ENCODE measurements at places on chromosomes 12 and 14.

DNA sequence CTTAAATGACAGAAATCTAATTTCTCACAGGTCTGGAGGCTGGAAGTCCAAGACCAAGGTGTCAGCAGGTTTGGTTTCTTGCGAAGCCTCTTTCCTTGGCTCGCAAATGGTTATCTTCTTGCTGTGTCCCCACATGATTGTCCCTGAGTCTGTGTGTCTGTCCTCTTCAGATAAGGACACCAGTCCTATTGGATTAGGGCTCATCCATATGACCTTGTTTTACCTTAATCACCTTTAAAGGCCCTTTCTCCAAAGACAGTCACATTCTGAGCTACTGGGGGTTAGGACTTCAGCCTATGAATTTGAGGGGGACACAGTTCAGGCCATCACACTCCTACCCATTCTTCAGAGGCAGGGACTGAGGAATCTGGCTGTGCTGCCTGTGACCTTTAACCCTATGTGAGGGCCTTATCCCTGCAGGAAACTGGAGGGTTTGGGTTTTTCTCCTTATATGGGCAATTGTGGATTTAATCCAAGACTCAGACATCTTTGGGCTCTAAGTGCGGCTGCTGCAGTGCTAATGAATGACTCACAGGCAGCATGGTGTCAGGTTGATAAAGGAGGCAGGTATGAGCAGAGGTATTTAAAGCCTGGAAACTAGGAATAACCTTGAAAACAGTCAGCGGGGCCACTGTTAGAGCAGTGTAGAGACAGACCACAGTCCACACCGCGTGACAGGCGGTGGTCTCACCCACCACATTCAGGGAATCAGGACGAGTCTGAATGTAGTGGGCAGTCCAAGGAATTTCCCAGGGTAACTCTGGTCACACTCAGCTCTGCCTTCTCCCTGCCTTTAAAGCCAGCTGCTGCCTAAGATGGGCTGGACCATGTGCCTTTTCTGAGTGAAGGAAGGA is 10.2 kb downstream of the TPCN1 start:
- DNase-seq = no peak

GRCh38 chr14:33120341-33120740 is 181.7 kb downstream of the NPAS3 start:
- DNase-seq = no peak

DNA sequence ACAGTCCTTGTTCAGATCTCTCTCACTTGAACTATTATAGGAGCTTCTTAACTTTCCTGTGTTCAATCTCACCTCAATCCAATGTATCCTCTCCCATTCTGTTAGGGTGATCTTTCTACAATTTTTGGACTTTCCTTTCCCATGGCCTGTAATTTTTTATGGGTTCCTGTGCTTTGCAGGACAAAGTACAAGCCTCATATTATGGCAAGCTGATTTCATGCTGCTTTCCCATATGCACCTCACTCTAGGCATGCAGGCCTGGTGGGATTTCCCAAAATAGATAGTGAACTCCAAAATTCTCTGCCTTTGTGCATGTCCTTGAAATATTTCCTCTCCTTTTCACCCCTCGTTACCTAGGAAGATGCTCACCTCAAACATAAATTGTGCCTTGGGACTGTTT is 499.4 kb downstream of the NAV3 start:
- DNase-seq = no peak

DNA sequence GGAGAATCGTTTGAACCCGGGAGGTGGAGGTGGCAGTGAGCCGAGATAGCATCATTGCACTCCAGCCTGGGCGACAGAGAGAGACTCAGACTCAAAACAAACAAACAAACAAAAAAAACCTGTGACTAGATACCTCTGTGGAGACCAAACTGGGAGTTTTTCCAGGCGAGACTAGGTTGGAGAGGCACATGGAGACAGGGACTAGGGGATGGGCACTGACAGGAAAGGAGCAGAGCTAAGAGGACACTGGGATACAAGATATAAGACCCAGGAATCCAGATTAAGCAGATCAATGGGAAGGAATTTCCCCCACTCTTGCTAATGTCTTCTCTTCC is 4.7 kb upstream of the ITGA5 start:
- no peak for DNase-seq

DNA sequence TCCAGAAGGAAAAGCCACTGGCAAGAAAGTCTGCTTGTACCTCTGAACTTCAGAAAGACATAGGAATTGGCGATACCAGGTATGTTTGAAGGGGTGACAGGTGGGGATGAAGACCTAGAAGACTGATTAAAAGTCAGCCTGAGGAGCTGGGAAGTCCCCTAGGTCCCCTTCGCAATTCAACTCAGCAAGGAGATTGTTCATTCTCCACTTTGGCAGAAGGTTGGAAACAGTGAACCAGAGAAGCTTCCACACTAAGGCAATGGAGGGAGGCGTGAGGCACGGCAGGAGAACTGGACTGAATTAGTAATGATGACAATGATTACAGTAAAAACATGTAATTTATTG is 240.3 kb upstream of the TMPO start:
- DNase-seq = no peak

GRCh38 chr12:19572920-19573558 is 133.7 kb downstream of the AEBP2 start:
- no peak for DNase-seq

GRCh38 chr12:49961111-49961922 is at the start of gene AQP5:
Gene AQP5 (plus strand): TSS chr12:49961872. CDS start chr12:49962018, 146 bp downstream.
- no peak for DNase-seq

- peak; percentile 73 for DNase-seq
Observed at GRCh38 chr12:53006810-53007309, 604 bp downstream of the EIF4B start.

- no peak for DNase-seq
Observed at GRCh38 chr14:89178800-89179535, 238.1 kb downstream of the FOXN3 start.

DNA sequence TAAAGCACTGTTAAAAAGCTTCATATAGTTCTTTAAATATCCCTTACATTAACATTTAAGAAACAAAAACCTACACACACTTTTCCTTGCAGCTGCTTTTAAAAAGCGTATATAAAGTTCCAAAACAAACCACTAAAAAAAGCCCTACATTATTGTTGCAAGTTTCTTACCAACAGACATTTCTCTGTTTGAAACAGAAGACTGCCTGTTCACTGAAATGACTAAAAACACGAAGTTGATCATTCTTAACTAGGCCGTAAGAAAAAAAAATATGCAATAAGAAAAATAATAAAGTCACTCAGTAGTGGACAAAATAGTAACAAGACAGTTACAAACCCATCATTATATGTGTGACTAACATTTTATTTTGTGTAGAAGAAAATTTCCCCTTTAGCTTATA is 37.3 kb downstream of the KIF21A start:
- DNase-seq = no peak

DNA sequence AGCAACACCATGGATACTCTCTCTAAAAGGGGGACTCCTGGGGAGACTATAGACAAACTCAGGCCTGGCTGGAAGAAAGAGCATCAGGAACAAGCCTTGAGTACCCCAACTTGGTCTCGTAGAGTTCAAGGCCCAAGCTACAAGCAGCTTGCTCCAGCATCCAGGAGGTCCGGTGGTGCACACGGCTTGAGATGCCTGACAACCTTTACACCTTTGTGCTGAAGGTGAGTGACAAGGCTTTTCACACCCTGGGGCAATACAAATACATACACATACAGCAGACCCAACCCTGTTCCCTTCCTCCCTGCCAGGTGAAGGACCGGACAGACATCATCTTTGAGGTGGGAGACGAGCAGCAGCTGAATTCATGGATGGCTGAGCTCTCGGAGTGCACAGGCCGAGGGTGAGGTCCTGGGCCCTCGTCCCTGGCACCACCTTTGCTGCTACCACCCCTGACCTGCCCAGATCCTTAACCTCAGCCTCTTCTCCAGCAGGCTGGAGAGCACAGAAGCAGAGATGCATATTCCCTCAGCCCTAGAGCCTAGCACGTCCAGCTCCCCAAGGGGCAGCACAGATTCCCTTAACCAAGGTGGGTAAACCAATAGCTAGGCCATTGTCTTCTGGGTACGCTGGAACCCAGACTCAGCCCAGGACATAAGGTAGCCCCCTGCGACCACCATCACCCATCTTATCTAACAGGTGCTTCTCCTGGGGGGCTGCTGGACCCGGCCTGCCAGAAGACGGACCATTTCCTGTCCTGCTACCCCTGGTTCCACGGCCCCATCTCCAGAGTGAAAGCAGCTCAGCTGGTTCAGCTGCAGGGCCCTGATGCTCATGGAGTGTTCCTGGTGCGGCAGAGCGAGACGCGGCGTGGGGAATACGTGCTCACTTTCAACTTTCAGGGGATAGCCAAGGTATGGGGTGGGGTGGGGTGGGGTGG is 41.2 kb downstream of the SH2B3 start:
- DNase-seq = no peak

- DNase-seq = no peak
Observed at GRCh38 chr12:116552773-116553373, 6.3 kb upstream of the MAP1LC3B2 start.

- no peak for DNase-seq
Observed at GRCh38 chr12:19712041-19712440, 272.7 kb downstream of the AEBP2 start.

- no peak for DNase-seq
Observed at GRCh38 chr12:95083471-95083870, 10.1 kb upstream of the NR2C1 start.

- DNase-seq = no peak
Observed at GRCh38 chr14:90288651-90289355, 32.5 kb downstream of the PSMC1 start.

GRCh38 chr12:132632521-132633228 is 14.1 kb downstream of the P2RX2 start:
- no peak for DNase-seq

- no peak for DNase-seq
Observed at GRCh38 chr14:58739674-58740073, 101.9 kb downstream of the DACT1 start.

DNA sequence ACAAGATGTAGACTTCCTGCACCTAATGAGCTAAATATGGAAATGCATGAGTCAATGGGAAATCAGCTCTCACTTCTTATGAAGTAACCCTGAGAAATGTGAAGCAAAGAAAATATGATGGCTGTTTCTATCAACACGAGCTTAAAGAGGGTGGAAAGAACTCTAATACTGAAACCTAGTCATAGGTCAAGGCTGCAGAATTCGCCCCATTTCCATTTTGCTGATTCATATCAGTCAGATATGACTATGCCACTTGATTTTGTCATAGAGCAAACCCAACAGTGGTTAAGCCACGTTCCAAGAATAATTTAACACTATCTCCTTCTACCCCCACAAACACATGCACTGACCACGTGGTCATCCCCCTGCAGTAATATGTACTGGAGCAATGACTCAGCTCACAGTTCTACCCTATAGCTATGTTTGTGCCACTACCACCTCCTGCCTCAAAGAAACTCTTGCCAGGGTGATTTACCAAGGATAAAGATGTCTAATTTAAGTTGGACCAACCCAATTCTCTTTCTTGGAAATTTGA is 157.5 kb downstream of the TMTC3 start:
- DNase-seq = peak; percentile 58

DNA sequence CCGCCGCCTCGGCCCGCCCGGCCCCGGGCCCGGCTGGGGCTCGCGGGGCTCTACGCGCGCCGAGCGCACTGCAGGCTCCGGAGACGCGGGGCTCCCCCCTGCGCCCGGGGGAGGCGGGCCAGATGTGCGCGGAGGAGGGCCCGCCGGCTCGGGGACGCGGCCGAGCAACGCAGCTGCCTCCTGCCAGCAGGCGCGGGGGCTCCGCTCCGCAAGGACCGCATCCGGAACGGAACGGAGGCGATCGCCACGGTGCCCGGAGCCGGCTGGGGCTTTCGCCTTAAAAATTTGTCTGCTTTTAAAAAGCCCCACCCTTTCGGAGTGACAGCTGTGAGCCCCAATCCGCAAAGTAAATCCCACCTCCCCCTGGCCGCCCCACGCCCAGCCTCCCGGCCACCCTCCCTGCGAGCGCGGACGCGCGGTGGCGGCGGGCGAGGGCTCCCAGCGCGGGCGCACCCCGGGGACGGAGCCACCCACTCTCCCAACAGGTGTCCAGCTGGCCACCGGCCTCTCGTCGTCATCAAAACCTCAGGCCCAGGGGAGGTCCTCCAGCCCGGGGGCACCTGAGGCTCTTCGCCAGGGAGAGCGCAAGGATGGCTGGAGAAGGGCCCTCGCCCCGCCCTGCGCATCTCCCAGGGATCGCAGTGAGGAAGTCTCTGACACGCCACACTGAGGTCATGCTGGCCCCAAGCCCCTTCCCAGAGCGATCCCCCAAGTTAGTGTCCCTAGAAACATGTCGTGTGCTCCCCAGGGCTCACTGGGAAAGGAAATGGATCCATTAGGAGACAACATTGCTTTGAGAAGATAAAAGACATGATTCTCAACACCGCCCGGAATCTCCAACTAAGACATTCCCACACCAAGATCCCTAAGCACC is at the start of gene TMEM132D:
TSS of gene TMEM132D (minus strand) at position 70 of the 874 bp plus-strand sequence.
- DNase-seq = no peak

GRCh38 chr12:116490471-116490870 is 68.7 kb upstream of the MAP1LC3B2 start:
- no peak for DNase-seq

DNA sequence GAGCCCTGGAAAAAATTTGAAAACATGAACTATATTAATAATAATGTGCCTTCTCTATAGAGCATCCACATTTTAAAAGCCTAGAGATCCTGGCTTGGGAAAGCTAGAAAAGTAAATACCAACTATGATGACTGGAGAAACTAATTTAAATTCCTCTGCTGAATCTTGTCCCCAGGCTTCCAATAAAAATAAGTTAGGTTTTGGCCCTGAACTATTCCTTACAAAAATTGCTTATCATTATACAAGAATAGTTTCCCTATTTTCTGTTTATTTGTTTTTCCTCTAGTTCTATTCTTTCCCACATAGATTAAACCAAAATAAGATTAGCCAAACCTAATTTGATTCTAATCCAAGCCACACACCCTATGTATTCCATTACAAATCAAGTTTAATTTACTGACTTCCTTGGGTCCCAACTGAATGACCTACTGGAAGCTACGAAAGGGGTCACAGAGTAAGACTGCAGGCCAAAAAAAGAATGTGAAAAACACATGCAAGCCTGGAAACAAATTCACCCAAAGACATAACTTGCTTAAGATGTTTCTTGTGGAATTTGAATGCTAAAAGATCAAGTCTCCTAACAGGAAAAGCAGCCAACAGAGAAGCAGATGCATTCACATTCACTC is 133.0 kb downstream of the PAWR start:
- no peak for DNase-seq

GRCh38 chr12:6032726-6033125 is 87.7 kb upstream of the ANO2 start:
- no peak for DNase-seq

- no peak for DNase-seq
Observed at GRCh38 chr12:115245020-115245419, 561.0 kb upstream of the TBX3 start.

Data from stimulated activated CD8-positive, alpha-beta memory T cell treated with anti-CD3 and anti-CD28 coated beads, Interleukin-15, amount 100 ng/mL, for 48 hours (primary cell).